Thyroid gland (tissue), 4 donors: ENCODE measurements at places on chromosomes 7 and 10. TPM values are rescaled to one million over a fixed set of nuclear protein-coding genes. Genes with fewer than 3 reads are reported as not detected.

Gene DOCK1
- total RNA-seq, result 125 TPM

Gene NUDT13
- 1.9 TPM for total RNA-seq

Gene PPP1R3C
- total RNA-seq, result 2.1 TPM

Gene TFEC
- 5.0 TPM for total RNA-seq

Gene HTR5A
- total RNA-seq, result 0.59 TPM

Gene LRGUK
- total RNA-seq, result 0.67 TPM

Gene MMD2
- not detected for total RNA-seq

Gene ADRB1
- 1.0 TPM for total RNA-seq

Gene CACNB2
- 2.3 TPM for total RNA-seq

Gene SEMA3A
- 6.5 TPM for total RNA-seq

Gene HACD1
- 8.9 TPM for total RNA-seq

Gene ELAPOR2
- total RNA-seq, result 31.3 TPM

Gene GATA3
- 2.1 TPM for total RNA-seq

Gene CDC123
- 78.1 TPM for total RNA-seq

Gene PDE6C
- not detected for total RNA-seq

Gene RBP3
- not detected for total RNA-seq

Gene GLUD1
- 154 TPM for total RNA-seq

Gene PCGF6
- 9.5 TPM for total RNA-seq

Gene C10orf105
- not detected for total RNA-seq

Gene PLCE1
- total RNA-seq, result 19.7 TPM

Gene PLOD3
- total RNA-seq, result 42.5 TPM

Gene ITIH5
- total RNA-seq, result 18.9 TPM

Gene MAGI2
- total RNA-seq, result 20.7 TPM

Gene KCNIP2
- total RNA-seq, result 1.3 TPM

Gene GRID2IP
- total RNA-seq, result 0.34 TPM

Gene OIT3
- total RNA-seq, result not detected

Gene MPP7
- 26.1 TPM for total RNA-seq

Gene ARPC1B
- total RNA-seq, result 229 TPM

Gene GRM8
- total RNA-seq, result 9.5 TPM

Gene H2BK1
- not detected for total RNA-seq

Gene ZNF853
- total RNA-seq, result 27.4 TPM

Gene PRSS2
- not detected for total RNA-seq

Gene GHRHR
- 0.54 TPM for total RNA-seq

Gene NOC3L
- 23.2 TPM for total RNA-seq

Gene MOGAT3
- not detected for total RNA-seq

Gene KIAA1217
- total RNA-seq, result 104 TPM

Gene ZNF365
- 1.2 TPM for total RNA-seq

Gene PON3
- total RNA-seq, result 11.1 TPM

Gene SPDYE16
- total RNA-seq, result 0.33 TPM

Gene IFIT3
- total RNA-seq, result 11.4 TPM

Gene HOXA9
- 1.9 TPM for total RNA-seq

Gene PNLIPRP2
- not detected for total RNA-seq

Gene HABP2
- total RNA-seq, result not detected

Gene UNC5B
- total RNA-seq, result 7.1 TPM

Gene FBXL13
- 5.6 TPM for total RNA-seq

Gene COL13A1
- total RNA-seq, result 0.42 TPM

Gene ERVW-1
- not detected for total RNA-seq

Gene SLC26A3
- 0.45 TPM for total RNA-seq

Gene ERCC6
- 34.3 TPM for total RNA-seq

Gene PLEKHS1
- total RNA-seq, result not detected

Gene RAPGEF5
- total RNA-seq, result 32.1 TPM

Gene HEPACAM2
- 0.22 TPM for total RNA-seq

Gene ANKRD61
- not detected for total RNA-seq

Gene SVOPL
- not detected for total RNA-seq

Gene CYP3A5
- 0.67 TPM for total RNA-seq
